ENCODE measurements at places on chromosomes 4 and X.

- no peak for DNase-seq
Measured at GRCh38 chr4:37597034-37597433, 89.1 kb downstream of the RELL1 start.

DNA sequence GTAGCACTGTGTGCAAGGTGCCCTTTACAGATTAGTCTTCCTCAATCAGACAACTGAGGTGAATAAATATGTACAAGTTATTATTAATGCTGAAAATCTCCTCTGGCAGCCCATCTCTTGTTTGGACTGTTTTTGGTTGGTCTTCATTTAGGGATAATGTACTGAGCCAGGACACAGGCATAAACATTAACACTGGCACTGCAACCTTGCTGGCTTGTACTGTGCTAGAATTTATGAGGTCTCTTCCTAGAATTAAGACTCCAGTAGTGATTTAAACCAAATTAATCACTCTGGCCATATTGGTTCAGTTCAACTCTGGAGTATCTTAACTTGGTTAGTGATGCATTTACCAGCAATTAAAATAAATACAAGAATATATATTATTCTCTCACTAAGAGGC lies 244.7 kb upstream of the GK2 start:
- DNase-seq, result no peak

DNA sequence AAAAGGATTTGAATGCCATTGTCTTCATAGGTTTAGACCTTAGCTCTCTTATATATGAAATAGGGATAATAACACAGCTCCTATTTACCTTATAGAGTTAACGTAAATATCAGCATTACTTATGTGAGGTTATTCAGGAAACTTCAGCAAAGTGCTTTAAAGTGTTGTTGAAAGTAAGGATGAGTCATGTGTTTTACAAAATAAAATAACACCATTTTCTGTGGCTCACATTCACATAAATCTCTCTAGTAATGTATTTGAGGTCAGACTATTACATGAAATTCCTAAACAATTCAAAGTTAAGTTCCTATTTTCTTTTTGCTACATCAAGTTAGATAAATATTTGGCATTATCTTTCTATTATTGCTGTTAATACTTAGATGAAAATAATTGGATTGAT lies 2.9 kb downstream of the GNRHR start:
- no peak for DNase-seq

- no peak for DNase-seq
Measured at GRCh38 chr4:189117426-189117825, 823.2 kb upstream of the FRG1 start.

- DNase-seq, result no peak
Measured at GRCh38 chr4:156710365-156711192, 261.0 kb downstream of the PDGFC start.

DNA sequence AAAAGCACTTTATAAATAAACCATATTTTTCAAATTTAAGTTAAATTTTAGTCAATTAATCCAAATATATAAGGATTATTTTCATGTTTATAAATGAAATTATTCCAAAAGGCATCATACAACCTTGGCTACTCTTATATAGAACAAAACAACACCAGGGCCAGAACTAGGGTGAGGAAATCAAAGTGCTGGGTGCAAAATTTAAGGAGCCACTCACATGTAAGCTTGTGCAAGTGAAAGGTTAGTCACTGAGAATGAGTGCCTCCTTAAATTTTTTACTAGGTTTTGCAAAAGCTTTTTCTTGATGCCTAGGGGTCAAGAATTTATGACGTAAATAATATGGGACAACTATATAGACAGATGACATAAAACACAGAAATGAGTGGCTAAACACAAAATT lies 83.4 kb upstream of the COX18 start:
- no peak for DNase-seq

- DNase-seq, result no peak
Measured at GRCh38 chrX:50698944-50699343, 115.0 kb downstream of the SHROOM4 start.

GRCh38 chr4:134934036-134934808 lies 732.6 kb upstream of the PABPC4L start:
- DNase-seq, result no peak

DNA sequence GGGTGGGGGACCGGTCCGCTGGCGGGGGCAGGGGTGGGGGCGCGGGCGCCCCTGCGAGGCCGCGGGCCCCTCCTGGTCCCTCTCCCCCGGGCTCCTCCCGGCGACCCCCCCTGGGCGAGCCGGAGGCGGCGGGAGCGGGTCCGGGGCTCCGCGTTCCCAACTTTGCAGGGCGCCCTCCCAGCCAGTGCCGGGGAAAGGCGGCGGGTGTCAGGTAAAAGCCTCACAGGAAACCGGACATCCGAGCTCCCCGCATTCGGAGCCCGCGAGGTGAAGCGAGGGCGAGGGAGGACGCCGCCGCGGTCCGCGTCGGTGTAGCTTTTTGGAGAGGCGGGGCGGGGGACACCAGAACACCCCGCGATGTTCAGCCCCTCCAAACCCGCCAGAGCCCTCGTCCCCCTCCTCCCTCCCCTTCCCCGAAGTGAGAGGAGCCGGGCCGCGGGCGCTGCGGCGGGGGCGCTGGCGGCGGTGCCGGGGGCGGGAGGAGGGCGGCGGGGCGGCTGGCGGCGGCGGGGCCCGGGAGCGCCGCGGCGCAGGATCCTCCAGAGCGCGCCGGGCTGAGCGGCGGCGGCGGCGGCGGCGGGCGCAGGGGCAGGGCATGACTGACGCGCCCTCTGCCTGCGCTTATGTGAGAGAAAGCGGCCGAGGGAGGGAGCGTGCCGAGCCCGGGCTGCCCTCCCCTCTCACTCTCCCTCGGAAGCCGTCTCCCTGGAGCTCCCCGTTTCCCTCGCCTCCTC lies at the start of gene VEGFC:
VEGFC (minus strand) TSS at position 597 of the 734 bp plus-strand sequence. CDS start 611 bp downstream, outside the sequence.
- peak; percentile 28 for DNase-seq

DNA sequence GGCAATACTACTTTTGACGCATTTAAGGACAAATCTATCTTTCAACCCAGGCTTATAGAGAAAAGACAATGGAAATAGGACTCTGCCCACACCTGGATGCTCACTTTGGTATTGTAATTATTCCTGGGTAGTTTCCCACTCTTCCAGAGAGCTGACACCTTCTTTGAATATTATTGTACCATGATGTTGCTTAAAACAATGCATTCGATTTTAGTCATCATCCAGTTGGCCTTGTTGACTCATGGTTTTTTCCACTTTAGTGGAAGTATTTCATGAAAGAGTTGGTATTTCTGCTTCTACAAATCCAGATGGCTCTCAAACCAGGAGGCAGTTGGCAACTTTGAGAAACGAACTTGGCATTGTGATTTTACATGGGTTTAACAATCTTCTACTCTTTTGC lies 124.2 kb downstream of the ENOX2 start:
- DNase-seq, result no peak

DNA sequence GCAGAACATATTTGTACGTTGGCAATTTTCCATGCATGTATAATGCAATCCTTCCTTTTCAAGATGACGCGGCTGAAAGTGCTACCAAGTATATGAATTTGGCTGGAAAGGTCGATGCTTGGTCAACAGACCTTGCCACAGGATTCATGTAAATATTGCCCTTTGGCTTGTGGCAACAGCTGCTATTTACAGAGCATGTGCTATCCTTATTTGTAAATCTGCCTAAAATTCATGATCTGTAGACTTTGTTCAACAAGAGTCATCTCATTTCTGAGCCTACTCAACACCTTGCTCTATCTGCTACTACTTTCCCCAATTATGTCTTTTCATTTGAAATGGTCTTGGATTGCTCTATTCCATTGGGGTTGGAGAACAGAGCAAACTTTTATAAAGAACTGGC lies 1.9 kb upstream of the SMARCA1 start:
- DNase-seq, result no peak

- no peak for DNase-seq
Measured at GRCh38 chrX:108417257-108417656, 21.0 kb downstream of the COL4A6 start.

DNA sequence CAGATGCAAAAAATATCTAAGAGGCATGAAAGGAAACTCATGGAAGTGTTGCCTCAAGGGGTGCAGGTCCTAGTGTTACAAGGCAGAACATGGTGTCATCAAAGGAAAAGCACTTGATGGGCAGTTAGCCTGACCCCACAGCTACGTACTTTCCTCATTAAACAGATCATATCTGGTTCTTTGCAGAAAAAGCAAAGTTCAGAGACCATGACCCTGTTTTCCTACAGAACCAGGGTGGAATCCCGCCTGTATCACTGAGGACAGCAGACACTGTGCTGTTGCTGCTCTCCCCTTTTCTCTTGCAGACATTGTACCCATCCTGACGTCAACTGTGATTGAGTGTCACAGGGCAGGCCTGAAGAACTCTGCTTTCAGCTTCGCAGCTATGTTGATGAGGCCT lies 91.7 kb downstream of the RFC1 start:
- no peak for DNase-seq

Measured in erythroblast (primary cell).